ENCODE measurements at places on chromosomes 6 and 20. TPM values are rescaled to one million over a fixed set of nuclear protein-coding genes. Genes with fewer than 3 reads are reported as not detected.

DNA sequence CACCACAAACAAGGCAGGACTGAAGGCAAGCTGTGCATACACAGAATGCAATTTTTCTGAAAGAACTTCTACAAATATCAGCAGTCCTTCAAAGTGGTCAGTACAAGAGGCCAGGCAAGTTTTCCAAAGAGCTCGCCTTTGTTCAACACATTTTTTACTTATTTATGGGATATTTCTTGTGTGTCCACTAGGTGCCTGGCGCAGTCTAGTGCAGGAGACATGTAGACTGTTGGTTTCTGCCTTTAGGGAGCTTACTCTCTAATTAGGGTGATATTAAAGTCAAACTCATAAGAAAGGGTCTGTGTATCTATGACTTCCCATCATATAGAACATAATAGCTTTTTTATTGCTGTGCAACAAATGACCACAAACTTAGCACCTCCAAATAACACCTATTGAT lies 21.2 kb upstream of the VEGFA start:
- DNase-seq, result no peak

DNA sequence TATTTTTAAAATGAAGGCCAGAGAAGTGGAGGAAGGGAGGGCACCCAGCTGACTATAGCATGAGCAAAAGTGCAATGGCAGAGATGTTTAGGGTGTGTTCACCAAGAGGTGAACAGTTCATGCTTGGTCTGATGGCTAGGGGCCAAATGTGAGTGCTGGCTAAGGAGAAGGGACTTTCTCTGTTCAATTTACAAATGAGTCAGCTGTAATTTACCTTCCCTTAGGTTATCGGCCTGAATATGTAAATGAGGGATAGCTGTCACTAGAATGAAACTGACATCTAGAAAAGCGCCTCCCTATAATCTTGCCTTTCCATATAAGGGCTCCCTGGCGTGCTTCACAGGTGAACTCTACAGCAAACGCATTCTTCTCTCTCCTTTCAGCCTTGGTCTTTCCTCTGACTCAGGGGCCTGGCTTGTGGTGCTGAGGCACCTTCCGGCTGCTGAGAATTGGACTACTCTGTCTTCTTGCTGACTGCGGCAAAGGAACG lies 114.7 kb upstream of the BACH2 start:
- no peak for DNase-seq

GRCh38 chr6:137775227-137775626 lies 91.8 kb upstream of the TNFAIP3 start:
- DNase-seq, result no peak

GRCh38 chr6:147366290-147366689 lies 142.2 kb upstream of the SAMD5 start:
- no peak for DNase-seq

GRCh38 chr6:156943816-156944215 lies 166.6 kb downstream of the ARID1B start:
- no peak for DNase-seq

- DNase-seq, result no peak
Observed at GRCh38 chr6:41872147-41872546, 23.0 kb downstream of the USP49 start.

DNA sequence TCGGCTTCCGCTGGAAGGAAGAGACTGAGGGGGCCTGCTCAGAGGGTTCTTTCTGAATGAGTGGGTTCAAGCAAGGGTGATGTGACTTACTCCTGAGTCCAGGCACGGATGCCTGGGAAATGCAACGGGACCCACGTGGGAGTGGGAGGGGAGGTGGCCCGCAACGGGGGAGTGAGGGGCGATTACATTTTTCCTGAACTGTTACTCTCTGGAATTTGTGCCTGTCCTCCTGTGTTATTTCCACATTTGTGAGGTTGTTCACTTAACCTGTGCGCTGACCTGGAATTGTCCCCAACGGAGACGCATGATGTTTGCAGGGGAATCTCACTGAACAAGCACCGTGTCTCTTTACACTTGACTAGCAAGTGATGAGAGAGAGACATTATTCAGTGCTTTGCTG lies 209.4 kb downstream of the CDH4 start:
- DNase-seq, result no peak

GRCh38 chr6:29965873-29966601 lies 23.7 kb downstream of the HLA-A start:
- peak; percentile 61 for DNase-seq

DNA sequence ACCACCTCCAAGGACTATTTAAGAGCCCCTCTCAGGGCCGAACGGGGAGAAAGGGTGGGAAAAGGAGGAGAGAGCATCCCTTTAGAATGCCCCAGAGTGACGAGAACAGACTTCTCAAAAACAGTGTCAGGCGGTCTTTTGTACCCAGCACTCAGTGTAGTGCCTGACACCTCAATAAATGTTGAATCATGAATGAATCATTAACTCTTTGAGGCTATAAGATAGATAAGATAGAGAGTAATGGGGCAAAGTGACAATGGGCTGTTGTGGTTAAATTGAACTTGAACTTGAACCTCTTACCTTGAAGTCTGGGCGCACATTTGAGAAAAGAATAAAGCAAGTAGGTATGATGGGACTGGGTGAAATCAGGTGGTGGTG lies 7.4 kb downstream of the TCF21 start:
- DNase-seq, result no peak

DNA sequence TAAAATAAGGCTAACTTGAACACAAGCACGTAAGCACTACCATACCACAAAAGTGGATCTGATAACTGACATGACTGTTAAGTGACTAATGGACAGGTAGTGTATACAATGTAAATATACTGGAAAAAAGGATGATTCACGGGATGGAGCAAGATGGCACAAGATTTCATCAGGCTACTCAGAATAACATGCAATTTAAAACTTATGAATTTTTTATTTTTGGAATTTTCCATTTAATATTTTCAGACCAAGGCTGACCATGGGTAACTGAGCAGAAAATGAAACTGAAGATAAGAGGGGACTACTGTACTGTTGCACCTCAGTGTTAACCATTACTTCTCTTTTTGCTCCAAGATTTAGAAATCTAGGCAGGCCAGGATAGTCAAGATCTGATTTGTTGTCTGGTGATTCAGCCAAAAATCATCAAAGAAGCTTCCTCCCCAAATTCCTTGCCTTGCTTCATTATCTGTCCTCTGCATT lies 45.4 kb downstream of the TPBG start:
- DNase-seq, result no peak

DNA sequence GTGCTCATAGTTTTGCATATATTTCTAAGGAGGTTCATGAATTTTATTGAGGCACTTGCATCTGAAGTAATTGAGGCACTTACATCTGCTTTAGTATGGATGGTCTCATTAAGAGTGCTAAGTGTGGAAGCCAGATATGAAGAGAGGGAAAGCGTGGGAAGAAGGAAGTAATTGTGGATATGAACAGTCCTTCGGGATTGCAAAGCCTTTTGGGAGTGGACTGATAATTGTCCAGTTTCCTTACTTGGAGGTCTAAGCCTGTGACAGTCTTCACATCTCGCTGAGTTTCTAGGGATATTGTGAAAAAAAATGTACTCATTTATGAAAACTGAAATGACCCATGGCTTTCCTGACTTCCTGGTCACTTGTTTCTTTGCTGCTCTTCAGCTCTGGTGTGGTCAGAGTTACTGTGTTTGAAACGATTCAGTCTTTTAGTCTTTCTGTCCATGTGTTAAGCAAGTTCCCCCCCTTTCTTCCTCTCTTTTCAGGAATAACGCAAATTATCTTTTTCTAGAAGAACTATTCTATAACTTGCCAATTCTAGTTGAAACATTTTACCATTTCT lies 137.3 kb downstream of the ZFAND3 start:
- DNase-seq, result no peak

DNA sequence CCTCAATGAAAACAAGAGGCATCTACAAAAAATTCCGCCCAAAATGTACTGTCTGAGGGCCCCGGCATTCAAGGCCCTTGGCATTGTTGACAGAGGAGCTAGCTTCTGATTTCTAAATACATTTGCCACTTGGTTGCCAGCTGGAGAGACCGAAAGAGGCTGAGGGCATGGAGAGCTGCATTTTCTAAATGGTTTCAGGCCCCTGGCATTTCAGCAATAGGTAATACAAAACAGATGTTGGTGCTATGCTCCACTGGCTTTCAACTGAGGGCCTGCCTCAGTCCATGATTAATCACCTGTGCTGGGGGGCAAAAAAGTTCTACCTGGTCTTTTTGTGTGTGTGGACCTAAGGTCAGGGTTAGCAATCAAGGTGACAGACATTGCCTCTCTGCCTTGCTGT lies 79.5 kb upstream of the ISM1 start:
- DNase-seq, result no peak

GRCh38 chr6:38149531-38149930 lies 330.0 kb downstream of the ZFAND3 start:
- DNase-seq, result no peak

- DNase-seq, result no peak
Observed at GRCh38 chr6:15974817-15975216, 154.1 kb upstream of the MYLIP start.

Gene NRSN1
- total RNA-seq, result not detected

Gene SLC17A4
- not detected for total RNA-seq

Gene CDH4
- total RNA-seq, result 0.87 TPM

Gene ADTRP
- total RNA-seq, result not detected

Gene OLIG3
- total RNA-seq, result not detected

Measured in tibial nerve (tissue), 4 donors.